ENCODE measurements at places on chromosomes 2 and 18.

GRCh38 chr2:48954935-48955334, 199.4 kb downstream of the FSHR start:
- DNase-seq: peak; percentile 11

DNA sequence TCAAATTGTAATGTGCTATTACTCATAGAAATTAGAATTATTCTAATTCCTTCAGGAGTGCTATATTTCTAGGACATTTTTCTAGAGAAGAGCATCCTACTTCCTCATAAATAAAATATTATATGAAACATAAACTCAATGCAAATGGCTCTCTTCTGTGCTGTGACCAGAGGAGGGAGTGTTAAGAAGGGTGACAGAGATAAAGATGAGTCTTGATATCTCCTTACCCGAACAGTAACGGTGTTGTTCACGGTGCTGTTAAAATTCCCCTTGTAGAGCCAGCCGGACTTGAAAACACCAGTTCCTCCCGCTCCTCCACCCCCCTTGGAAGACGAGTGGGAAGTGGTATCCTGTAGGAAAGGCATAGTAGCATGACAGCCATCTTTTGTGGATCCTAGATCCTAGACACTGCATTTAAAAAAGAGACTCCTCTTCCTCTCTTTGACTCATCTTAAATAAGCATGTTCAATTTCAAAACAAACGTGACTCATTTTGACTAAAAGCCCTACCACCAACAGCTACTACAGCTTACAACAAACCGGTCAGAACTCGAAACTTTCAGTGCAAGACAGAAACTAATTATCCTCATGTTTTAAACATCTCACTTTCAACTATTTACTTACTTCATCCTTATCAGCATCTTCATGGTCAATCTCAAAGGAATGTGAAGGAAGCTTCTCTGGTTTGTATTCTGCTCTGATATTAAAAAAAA, 156.3 kb downstream of the DOCK10 start:
- DNase-seq: peak; percentile 86

- no peak for DNase-seq
Observed at GRCh38 chr2:27885234-27885633, 5.0 kb downstream of the RBKS start.

DNA sequence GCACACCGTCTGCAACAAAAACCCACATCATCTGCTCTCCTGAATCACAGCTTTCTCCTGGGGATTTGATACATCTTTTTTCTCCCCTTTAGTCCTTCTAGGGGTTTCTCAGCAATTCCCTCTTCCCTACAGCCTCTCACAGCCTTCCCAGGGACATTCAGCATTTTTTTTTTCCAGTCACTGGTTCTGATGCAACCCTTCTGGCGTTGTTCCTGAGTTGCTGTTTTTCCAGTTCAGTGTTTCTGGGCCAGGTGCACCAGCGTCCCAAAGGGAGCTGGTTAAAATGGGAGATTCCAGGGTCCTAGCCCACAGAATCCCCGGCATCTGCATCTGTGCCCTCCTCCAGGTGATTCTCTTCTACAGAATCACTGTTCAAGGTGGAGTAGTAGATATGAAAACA, 36.1 kb downstream of the ADCY3 start:
- no peak for DNase-seq

DNA sequence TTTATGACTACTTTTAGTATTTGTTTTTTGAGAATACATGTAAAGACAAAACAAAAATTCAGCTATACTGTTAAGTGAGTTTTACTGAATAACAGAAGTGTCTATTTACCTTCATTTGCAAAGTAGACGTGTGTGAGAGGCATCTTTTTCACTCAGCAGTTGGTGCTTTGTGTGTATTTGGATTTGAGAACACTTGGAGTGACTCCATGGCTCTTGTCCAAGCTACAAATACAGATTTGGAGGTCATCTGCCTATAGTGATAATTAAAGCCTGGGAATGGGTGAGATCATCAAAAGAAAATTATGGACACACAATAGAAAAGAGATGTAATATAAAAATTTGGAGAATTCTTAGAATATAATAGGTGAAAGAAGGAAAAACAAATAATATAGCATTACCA, 6.2 kb downstream of the NAB1 start:
- no peak for DNase-seq

DNA sequence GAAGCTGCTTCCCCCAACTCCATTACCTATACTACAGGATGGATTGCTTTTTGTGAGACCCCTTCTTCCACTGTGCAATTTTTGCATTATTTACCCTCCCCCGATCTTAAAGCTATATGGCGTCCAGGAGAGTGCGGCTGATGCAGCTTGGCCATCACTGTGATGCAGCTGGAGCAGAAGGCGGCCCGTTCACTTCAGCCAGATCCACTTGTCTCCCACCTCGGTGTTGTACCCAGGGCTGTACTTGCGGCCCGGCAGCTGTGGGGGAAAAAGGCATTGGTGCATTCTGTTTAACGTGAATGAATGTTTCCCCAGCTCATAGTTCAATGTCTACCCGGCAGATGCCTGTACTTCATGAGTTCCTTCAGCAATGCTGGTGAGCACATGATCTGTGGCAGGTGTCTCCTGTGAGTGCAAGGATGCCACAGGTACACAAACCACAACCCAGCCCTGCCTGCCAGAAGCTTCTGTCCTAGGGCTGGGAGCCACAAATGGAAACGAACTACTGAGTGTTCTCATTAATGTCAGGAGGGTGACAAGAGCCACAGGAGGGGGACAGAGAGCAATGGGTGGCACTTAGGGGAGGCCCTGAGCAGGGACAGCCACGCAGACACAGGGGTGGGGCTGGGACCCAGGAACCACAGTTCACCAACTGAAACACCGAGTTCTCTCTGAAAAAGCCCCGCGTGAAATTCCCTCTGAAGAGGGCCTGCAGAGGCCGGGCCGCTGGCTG, 64.0 kb downstream of the NDUFA10 start:
- no peak for DNase-seq

Measured in HS-5 (cell line).